Vein endothelial cell (primary cell): ENCODE measurements at places on chromosomes 3 and 15. TPM values are rescaled to one million over a fixed set of nuclear protein-coding genes. Genes with fewer than 3 reads are reported as not detected.

The RLBP1 gene
- not detected in 2 replicates for total RNA-seq

The EPHA3 gene
- total RNA-seq = under 0.01 TPM in 1 of 2 replicates, not detected in the other

The PP2D1 gene
- not detected in 2 replicates for total RNA-seq

The CFAP44 gene
- total RNA-seq = 2.3 and 4.9 TPM in 2 replicates

The SYNPR gene
- not detected in 2 replicates for total RNA-seq

The GOLGA8K gene
- total RNA-seq = 0.48 and 0.65 TPM in 2 replicates

The SEC62 gene
- 27.1 and 35.0 TPM in 2 replicates for total RNA-seq

The INAFM2 gene
- 15.0 and 19.6 TPM in 2 replicates for total RNA-seq

The ADIPOQ gene
- total RNA-seq = not detected in 2 replicates

The C3orf85 gene
- total RNA-seq = not detected in 2 replicates

The MAP4 gene
- total RNA-seq = 158 and 177 TPM in 2 replicates

The MRPL3 gene
- total RNA-seq = 73.2 and 99.4 TPM in 2 replicates

The SNTN gene
- not detected in 2 replicates for total RNA-seq

The WNT7A gene
- total RNA-seq = not detected in 2 replicates

The GNAT1 gene
- total RNA-seq = not detected in 2 replicates

The PPP1R14D gene
- total RNA-seq = not detected in 2 replicates

The DUOX2 gene
- not detected in 2 replicates for total RNA-seq

The CDC25A gene
- 12.4 and 20.9 TPM in 2 replicates for total RNA-seq

The ITGA11 gene
- total RNA-seq = 2.4 and 2.6 TPM in 2 replicates

The BOC gene
- total RNA-seq = under 0.01 TPM in 1 of 2 replicates, not detected in the other

The EPHA6 gene
- under 0.01 and 0.48 TPM in 2 replicates for total RNA-seq
